ENCODE measurements at places on chromosomes 6 and 20.
A peak's percentile ranks its signal among the peaks of the same experiment; 100 is the strongest.

DNA sequence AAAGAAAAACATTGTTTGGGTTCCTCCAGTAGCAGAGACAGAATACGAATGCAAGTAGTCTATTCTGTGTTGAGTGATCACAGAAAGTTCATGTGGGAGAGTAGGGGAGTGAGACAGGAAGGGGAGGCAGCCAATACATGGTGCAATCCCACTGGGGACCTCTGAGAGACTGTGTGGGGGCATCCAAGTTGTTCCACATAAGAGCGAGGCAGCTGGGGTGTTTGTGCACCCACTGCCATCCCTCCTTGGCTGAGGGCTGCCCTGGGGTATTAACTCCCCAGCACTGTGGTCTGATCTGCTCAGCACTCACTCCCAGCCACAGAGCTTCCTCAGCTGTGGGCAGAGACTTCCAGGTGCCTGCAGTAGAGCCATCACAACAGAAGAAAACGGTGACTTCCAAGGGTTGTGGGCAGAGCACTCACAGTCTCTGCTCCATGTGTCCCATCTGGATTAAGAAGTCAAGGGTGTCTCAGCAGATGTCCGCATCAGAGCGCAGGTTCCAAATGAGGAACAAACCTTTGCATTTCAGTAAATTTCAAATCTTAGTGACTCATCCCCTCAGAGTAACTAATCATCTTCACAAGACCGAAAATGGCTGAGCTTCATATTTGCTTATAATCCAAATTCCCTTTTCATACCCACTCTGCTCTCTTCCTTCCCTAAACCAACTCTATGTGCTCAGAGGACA is 101.9 kb upstream of the NAA20 start:
- no peak for DNase-seq

- DNase-seq, result no peak
These were observed 159.1 kb downstream of the SOBP start for GRCh38 chr6:107648983-107649382.

DNA sequence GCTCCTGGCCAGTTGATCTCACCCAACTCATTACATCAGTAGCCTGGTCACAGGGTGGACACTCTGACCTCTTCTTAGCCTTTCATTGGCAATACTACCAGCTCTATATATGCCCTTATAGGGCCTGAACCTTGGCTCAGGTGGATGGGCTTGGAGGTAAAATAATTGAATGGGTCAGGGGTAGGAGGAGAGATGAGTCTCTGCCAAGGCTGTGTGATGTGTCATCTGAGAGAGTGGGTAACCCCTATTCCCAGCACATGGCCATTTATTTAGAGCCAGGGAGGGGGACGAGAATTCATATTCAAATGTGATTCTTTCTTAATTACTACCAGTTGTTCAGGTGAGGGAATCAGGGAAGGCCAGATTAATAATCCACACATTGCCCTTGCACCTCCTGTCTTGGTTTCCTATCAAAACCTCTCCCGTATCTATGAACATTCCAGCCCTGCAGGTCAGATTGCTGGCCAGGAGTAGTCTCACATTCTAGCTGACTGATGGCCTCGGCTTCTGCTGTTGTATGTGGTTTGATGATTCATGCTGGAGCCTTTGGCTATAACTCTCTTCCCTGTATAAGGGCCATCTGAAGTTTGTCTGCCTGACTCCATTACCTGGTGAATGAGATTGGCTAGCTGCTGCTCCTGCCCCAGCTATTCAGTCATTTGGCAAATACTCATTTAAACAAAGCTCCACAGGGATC is 13.4 kb downstream of the C20orf173 start:
- no peak for DNase-seq

DNA sequence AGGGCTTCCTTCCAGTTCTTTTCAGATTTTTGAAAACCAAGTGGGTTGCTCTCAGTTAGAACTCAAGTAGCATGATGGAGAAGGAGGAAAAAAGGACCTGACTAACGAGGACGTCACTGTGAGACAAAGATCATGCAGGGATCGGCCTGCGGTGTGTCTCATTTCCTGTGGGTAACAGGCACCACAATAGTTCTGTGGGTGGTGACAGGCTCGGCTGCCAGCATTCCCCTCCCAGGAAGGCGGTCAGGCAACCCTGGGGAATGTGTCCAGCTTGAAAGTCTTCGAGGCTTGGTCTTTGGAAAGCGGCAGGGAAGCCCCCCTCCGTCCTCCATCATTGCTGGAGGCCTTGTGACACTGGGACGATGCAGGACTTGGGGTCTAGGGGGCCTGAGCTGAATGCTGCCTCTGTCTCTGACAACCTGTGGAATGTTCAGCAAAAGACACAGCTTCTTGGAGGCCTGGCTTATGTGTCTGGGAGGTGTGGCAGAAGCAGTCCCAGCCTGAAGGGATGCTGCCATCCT is 121.0 kb downstream of the BCAS1 start:
- peak; percentile 56 for DNase-seq

DNA sequence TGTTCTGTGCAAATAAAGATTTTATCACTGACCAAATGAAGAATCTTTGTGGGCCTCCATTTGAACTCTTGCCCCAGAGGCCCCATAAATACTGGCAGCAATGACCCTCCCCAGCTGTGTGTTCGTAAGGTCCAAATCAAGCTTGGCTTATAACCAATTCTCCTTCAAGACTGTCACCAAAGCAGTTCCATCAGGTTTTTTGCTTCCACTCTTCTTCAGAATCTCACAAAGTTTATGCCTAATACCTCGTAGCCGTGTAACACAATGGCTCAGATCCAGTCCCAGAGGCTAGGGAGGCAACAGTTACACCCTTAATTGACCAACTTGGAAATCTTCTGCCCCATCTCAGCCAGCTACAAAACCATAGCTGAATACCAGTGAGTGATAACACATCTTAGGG is 120.5 kb downstream of the HIVEP2 start:
- no peak for DNase-seq

DNA sequence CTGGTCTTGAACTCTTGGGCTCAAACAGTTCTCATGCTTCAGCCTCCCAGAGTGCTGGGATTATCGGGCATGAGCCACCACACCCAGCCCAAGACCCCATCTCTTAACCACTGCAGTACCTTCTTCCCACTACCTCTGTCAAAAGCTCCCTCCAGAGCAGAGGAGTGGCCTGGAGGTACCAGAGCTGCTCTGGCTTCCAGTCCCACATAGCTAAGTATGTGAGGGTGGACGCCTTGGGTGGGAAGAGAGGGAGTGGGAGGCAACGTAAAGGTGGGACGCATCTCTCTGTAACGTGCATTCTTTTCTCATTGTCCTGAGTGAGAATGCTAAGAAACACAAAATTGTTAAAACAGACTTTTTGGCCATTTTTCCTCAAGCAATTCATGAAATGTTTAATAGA is 24.5 kb downstream of the TM9SF4 start:
- DNase-seq, result no peak

DNA sequence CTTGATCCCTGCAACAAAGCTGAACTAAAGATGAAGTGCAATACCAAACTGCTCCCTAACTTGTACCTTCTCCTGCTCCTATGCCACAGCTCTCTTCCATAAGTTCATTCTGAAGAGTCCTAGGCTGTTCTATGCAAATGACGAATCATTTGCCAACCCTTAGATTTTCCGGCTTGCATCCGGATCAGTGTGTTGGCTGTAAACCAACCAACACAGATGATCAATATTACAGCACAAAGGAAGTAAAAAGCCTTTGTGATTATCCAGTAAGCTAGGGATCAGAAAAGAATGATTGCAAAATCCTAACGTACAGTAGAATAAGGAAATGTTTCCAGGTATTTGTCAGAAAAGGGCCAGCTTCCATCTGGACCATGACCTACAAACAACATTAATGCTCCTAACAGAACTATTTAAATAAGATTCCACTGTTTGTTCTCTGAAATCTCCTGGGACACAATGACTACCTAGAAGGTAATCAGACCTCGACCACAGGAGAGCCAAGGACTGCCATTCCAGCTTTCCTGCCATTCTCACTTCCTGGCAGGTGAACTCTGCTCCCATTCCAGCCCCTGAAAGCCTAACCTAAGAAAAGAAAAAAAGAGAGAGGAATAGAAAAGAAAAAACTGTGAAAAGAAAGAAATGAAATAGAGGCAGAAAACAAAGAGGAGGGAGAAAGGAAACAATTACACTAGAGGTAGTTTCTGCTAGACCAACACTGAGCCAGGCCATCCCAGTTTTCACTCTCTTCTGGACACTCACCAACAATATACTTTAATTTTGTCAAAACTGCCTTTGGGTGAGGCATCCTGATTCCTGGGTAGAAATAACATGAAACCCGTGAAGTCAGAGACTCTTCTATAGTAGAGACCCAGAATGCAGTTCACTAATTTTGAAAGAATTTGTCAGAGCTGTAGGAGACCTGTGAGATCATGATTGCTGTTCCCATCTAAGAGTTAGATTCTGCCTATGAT is 19.7 kb downstream of the GMDS start:
- DNase-seq, result no peak

DNA sequence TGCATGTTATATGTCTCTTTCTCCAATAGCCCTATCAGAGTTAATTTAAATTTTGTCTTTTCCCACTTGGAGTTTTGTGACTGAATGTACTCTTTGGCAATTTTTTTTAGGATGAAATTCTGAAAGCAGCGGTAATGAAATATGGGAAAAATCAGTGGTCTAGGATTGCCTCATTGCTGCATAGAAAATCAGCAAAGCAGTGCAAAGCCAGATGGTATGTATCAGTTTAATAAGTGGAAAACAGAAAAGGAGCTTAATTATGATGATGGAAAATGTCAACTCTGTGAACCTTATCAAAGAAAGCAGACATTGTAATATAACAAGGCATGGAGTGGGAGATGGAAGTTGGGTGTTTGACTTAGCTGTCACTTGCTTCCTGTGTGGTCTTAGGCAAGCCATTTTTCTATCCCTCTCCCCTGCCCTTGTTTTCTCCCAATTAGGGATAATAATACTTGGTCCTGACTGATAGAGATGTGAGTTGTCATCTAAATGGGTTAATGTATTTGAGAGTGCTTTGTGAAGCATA is 2.7 kb downstream of the CDC5L start:
- DNase-seq, result no peak

DNA sequence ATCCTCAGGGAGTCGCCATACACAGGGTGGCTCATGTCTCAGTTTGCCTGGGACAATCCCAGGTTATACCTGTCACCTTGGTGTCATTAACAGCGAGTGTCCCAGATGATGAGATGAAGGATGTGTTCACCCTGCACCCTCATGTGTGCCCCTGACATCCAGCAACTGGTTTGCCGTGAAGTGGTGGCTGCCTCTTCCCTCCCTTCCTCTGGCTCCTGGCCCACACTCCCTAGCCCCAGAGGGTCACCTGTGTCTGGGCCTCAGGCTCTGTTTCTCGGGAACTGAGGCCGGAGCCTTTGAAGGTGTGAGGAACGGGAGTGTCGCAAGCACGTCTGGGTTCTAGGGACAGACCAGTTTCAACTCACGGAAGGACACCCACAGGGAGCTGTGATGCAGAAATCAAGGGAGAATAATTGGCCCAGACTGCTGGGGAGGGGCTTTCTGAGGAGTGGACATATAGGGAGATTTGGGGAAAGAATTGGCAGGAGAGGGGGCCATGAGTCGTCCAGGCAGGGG is 35.8 kb upstream of the PHACTR3 start:
- DNase-seq, result no peak

DNA sequence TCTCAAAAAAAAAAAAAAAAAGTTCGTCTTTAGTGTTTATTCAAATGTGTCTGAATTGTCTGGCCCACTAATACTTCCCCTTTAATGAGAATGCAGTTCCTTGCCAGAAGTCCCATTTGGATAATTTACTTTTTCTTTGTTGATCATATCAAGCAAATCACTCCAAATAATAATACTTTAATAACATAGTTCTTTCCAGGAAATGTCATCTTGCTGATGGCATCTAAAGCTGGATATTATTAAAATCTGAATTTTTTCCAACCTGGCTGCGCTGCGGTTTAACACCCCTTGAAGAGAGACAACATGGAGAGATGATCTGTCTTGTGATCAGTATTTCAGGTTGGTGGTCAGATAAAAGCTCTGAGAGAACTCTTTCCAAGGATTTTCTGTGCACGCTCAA is 111.2 kb upstream of the CNKSR3 start:
- DNase-seq, result no peak

DNA sequence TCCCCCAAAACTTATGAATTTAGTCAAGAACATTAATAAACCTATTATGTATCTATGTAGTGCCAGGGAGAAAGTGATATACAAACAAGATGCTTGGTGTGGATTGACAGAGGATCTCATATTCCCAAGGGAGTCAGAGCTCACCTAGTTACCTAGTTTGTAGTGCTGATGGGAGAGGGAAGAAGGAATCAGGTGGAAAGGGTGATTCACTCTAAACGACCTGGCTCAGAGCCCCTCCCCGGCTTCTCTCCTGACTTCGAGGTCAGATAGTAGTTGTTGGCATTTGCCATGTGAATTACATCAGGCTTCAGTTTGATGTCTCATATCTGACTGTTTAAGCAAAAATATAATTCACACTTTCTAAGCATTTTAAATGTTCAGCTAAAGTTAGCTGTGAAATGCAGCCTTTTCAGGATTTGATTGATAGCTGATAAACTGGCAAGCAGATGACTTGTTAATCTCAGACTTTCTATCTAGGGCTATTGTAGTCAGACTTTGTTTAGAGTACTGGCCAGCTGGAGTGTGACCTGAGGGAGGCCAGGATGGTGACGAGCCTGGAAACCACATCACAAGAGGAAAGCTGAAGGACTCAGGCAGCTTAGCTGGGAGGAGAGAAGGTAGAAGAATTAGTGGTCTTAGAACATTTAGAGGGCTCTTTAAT is 123.7 kb downstream of the AKAP7 start:
- DNase-seq, result no peak

DNA sequence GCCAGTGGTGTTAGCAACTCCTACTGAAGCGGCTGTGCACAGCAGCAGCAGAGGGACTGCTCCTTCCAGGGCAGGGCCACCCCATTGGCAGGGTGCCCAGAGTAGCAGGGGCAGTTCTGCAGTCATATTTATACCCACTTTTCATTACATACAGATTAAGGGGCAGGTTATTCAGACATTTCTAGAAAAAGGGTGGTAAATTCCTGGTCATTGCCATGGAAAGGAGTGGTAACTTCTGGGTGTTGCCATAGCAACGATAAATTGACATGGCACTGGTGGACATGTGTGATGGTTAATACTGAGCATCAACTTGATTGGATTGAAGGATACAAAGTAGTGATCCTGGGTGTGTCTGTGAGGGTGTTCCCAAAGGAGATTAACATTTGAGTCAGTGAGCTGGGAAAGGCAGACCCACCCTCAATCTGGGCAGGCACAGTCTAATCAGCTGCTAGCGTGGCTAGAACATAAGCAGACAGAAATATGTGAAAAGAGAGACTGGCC is 45.0 kb downstream of the IYD start:
- no peak for DNase-seq

GRCh38 chr6:16183187-16183664 is 54.3 kb downstream of the MYLIP start:
- DNase-seq, result no peak

DNA sequence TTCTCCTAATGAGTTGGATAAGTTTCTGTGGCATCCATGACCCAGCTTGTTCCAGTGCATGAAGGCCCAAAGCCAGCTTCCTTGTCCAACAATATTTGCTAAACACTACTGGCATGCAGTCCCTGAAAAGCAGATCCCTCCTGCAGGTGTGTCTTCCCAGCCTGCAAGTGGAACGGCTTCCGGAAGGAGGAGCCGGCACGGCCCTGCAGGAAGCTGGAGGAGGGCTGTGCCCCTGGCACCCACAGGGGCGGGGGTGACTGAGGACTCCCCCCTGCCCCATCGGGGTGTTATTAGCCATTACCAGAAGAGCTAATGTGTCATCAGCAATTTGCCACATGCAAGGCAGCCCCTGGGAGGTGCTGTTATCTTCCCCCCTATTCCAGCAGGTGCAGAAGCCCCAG is 27.4 kb downstream of the NPEPL1 start:
- no peak for DNase-seq

Data from activated CD8-positive, alpha-beta memory T cell treated with anti-CD3 and anti-CD28 coated beads for 1 hour (primary cell).